ENCODE measurements at places on chromosomes 4 and X.

DNA sequence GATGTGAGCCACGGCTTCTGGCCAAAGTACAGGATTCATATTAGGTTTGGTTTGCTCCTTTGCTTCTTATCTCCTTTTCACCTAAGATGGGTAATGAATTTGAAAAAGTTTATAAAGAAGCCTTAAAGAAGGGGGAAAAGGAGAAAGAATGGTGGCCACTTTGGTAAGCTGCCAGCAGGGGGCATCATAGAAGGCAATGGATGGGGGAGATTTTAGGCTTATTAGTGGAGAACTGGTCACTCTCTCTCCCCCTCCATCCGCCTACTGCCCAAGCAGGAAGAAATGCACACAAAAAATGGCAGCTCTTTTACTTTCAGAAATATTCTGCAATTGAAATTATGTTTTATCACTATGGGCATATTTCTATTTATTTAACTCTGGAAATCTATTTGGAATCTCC lies 32.0 kb downstream of the SPARCL1 start:
- peak; percentile 26 for DNase-seq

- no peak for DNase-seq
Observed at GRCh38 chrX:107228486-107228819, 22.0 kb downstream of the DNAAF6 start.

- no peak for DNase-seq
Observed at GRCh38 chr4:16739997-16740624, 158.3 kb downstream of the LDB2 start.

GRCh38 chr4:726838-727237 lies 21.2 kb downstream of the PCGF3 start:
- DNase-seq, result no peak

GRCh38 chr4:8343262-8343966 lies 73.9 kb downstream of the HTRA3 start:
- peak; percentile 82 for DNase-seq

GRCh38 chr4:166067915-166068314 lies 194.9 kb downstream of the TLL1 start:
- DNase-seq, result no peak

- no peak for DNase-seq
Observed at GRCh38 chr4:43990963-43991362, 457.6 kb downstream of the KCTD8 start.

DNA sequence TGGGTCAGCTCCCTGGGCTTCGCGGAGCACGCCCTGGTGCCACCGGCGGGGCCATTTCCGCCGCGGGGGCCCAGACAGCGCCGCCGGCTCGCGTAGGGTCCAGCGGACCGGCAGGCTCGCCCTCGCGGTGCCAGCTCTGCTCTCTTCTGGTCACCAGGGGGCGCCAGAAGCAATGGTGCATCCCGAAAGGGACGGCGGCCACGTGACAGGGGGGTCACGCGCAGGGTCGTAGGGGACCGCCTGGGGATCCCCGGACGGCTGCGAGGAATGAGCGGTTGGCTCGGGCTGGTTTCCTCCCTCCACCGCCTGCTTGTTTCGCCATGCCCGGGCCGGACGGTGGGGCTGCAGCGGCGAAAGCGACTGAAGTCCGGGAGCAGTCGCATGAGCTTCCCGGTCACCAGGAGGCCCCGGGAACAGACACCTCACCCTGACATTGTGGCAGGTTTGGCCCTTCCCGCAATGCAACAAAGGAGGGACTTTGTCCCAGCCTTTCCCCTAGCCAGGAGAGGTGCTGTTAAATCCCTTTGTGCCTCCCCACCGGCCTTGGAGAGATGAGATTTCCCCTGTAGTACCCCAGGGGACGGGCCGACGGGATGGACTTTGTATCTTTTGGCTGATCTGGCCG lies 15.8 kb downstream of the ZCCHC12 start:
- peak; percentile 75 for DNase-seq
